ENCODE measurements at places on chromosomes 6 and 20.
A peak's percentile ranks its signal among the peaks of the same experiment; 100 is the strongest.

DNA sequence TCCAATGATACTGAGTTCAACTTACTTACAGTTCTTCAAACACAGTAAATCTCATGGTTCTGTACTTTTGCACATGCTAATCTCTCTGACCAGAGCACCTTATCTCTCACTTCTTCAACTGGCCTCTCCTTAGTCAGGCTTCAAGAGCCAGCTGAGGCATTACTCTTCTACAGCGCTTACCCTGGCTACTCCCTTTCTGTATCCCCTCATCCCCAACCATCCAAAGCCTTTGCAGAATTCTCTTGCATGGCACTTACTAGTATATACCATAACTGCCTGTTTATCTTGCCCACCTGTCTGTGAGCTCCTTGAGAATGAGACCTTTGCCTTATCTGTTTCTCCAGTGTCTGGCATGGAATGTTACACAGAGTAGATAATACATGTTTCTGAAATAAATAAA, 49.2 kb downstream of the SESN1 start:
- DNase-seq = no peak

GRCh38 chr6:142357879-142358278, 56.1 kb downstream of the ADGRG6 start:
- DNase-seq = no peak

- no peak for DNase-seq
Observed at GRCh38 chr6:36130667-36131510, 576 bp downstream of the MAPK13 start.

DNA sequence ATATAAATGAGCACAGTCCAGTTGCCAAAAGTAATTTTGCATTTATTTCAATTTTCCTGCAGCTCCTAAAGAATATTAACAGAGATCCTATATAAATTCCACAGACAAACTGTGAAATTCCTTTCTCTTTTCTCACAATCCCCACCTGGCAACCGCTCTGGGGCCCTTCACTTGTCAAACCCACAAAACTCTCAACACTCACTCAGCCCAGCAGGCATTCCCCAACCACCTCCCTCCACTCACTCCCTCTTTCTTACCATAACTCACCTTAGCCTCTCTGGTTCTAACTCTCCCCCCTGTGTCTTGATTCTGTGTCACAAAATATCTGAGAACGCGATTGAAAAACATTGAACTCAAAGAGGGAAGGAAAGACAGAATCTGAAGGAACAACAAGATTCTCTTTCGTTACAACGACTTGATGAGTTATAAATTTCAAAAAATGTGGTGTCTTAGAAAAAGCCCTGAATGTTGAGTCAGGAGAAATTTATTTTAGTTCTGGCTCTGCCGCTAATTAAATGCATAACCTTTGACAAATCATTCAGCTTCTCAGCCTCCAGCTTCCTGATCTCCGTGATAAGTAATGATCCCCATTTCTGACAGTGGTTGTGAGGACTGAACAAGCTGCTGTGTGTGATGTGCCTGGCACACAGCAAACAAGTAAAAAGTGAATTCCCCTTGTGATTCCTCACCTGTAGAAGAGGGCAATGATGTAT, 87.9 kb downstream of the UNC5CL start:
- DNase-seq = peak; percentile 54

Data from LHCN-M2 (cell line).